Common myeloid progenitor, CD34-positive (primary cell): ENCODE measurements at places on chromosomes 3 and 15.

- DNase-seq, result no peak
Observed at GRCh38 chr3:170307671-170308405, 49.7 kb upstream of the SKIL start.

GRCh38 chr15:95988574-95988887, 342.0 kb upstream of the NR2F2 start:
- DNase-seq, result peak; percentile 17

DNA sequence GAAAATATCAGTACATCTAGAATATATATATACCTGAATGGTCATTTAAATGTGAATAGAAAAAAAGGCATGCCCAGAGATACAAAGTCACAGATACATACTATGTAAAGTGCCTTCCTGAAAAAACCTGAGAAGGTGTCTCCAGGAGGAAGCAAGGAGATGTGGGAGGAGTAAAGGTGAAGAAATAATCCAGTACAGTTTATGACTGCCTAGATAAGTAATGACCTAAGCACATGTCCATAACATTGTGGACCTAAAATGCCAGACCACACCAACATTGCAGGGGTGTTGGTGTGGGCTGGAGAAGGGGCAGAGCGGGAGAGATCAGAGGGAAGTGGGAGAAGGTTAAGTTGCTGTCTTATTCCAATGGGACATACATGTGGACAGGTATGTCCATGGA, 226.9 kb downstream of the ZNF621 start:
- DNase-seq, result no peak

DNA sequence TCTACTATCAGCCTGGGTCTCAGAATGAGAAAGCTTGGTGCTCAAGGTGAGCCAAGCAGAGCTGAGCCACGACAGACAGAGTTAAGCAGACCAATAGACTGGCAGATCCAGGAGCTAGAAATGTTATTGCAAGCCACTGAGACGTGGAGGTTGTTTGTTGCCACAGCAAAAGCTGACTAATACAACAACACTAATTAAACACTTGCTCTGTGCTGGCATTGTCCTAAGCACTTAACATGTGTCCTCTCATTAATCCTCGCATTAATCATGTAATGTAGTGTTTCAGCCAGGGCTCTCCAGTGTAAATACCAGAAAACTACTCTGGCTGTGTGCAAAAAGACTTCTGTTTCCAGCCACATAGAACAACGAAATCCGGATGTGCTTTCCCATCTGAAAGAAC, 11.6 kb upstream of the SPSB4 start:
- DNase-seq, result no peak

DNA sequence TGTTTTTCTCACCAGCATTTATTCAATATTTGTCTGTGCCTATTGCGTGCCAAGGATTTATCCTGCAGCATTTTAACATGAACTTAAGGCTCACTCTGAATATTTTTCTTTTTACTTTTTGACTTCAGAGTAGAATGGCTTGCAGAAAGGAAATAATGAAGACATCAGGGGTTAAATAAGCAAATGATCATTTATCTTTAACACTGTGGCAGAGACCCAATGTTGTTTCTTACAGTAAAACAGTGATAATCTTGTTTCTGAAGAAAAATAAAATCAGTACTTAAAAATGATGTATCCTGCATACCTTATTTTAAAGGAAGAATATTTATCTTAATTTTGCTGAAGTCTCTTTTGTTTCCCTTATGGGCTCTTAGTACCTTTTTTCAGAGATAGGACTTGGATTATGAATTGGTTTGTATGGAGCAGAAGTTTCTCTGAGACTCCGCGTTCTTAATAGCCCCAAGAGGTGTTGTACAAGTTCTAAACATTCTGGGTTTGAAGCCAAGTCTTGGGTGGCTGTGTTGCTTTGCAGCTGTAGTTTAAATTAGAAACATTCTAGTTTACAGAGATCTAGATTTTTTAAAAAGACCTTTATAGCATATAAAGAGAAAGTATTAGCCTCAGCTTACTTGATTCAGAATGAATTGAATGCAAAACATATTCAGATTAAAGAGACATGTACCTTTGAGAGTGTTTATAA, 40.5 kb downstream of the COL6A6 start:
- no peak for DNase-seq

GRCh38 chr3:102741694-102742093, 306.9 kb downstream of the ZPLD1 start:
- DNase-seq, result no peak

- DNase-seq, result no peak
Observed at GRCh38 chr3:15936312-15936711, 138.5 kb upstream of the ANKRD28 start.

GRCh38 chr3:39718674-39719595, 90.5 kb upstream of the MYRIP start:
- DNase-seq, result no peak

- no peak for DNase-seq
Observed at GRCh38 chr15:68387381-68388143, 44.4 kb downstream of the ITGA11 start.

DNA sequence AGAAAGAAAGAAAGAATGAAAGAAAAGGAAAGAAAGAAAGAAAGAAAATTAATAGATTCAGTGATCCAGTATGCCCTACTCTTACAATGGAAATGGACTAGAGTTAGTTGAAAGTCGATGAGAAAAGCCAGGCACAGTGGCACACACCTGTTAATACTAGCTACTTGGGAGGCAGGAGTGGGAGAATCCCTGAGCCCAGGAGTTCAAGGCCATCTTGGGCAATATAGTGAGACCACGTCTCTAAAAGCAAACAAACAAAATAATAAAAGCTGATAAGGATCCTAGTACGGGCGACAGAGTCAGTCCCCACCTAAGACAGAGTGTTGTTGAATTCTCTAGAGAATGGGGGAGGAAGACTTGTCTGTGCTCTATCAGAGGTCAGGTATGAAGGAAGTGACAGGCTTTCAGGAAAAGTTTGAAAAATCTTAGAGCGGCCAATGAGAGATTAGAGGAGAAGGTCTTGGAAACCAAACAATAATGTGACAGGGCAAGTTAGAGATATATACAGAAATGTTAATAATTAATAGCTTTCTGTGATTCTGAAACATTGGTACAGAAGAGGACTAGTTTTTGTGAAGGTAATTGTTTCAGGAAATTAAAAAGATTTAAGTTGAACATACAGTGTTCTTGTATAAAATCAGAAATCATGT, 117.9 kb upstream of the PTX3 start:
- no peak for DNase-seq

DNA sequence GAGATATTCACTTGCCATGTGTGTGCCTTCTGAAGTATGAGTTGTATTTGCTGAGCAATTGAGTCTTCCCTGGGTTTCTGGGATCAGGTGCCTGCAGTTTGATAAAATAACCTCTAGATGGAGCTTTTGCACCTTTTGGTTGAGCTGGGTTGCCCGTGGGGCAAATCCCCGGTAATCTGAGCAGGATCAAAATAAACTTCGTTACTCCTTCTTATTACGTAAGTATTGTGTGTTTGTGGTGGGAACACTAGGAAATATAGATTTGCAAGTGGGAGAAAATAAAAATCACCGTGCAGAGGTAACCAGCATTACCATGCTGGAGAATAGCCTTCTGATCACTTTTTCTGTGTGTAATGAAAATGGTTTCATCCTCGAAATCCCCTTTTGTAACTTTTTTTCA, 277.4 kb upstream of the NR2E3 start:
- no peak for DNase-seq

DNA sequence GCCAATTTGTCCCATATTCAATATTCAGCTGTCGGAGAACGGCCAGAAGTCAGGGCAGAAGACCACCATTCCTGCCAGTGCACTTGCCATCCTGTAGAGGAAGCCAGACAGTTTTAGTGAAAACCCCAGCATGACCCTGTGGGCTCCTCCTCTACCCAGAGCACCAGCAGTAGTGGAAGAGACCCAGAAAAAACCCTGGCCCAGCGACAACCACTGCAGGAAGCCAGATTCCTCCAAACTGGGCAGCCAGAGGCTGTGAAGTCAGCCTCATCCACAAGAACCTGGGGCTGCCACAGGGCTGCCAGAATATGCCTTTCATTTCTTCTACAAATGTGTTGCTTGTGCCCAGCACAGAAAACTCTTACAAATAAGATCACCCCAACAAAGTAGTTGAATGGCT, 67.3 kb downstream of the HMCES start:
- no peak for DNase-seq

DNA sequence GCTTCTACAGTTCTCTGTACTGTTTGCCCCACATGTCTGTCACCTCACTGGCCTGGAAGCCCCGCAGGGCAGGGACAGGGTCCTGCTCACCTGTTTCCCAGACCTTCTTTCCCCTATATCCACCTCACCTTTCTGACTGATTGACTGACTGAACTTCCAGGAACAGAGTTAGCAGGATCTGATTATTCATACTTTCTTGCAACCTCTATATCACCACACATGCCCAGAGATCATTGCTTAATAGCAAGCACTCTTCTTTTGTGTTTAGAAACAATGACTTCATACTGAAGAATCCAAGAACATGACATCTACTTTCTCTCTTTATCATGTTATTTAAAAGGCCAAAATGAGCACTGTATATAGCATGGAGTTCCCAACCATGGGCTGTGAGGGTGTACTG, 18.0 kb upstream of the CLEC3B start:
- DNase-seq, result no peak

- no peak for DNase-seq
Observed at GRCh38 chr15:89096664-89097063, 8.4 kb downstream of the ABHD2 start.

- no peak for DNase-seq
Observed at GRCh38 chr3:99442599-99442998, 195.8 kb upstream of the COL8A1 start.

- DNase-seq, result no peak
Observed at GRCh38 chr15:44482090-44482489, 54.7 kb downstream of the CTDSPL2 start.

DNA sequence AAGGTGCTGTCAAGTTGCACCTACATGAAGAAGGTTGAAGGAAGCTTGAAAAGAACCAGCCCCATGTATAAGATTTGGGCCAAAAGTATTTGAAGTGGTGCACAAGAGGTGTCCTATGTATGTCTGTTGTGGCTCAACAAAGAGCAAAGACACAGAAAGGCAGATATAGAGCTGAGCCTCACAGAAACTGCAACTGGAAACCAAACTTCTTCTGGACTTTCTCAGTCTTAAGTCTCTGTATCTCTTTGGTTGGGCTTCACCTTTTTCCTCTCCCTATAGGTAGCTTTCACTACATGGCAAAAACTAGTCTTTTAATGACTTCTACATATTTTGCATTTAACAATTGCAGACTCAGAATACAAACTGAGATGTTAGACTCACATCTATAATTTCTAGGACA, 8.8 kb upstream of the CMC1 start:
- no peak for DNase-seq

DNA sequence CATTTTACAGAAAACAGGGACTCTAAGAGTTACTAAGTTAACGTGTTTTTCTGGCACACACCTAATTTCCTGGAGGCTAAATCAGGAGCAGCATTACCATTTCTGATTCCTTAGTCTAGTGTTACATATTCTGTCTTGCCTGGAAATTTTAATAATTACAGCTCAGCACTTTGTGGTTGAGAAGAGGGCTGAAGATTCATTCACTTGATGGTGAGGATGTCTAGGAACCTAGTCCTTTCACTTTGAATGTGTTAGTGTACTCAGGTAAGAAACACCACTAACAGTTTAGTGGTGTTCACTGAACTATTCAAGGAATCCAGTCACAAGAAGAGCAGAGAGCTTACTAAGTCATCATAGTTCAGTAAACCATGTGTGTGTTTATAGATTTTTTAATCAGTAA, 102.8 kb downstream of the STT3B start:
- no peak for DNase-seq

DNA sequence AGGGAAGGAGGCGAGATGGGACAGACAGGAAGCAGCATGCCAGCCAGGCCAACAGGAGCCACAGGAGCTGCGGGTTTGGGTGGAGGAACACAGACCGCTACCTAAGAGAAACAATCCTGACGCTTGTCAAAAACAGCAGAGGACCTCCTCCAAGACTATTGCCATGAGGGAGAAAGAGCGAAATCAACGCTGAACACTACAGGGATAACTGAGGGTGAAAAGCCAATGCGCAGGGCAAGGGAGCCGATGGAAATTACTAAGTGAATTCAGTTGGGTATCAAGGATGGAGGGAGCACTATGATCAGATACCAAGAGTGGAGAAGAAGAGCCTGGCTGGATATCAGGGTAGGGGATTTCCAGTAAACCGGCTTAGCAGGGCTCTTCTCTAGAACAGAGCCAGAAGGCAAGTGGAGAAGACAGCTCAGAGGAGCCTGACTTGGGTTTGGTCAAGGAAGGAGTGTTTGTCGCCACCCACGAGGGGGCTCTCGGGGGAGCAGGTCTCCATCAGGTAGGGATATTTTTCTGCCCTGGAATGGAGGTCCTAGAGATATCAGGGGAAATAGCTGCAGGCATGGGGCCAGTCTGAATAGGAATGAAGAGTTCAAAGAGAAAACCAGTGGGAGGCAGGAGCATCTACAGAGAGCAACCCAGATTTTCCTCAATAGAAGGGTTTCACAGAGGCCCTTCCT, 48.4 kb downstream of the SLC41A3 start:
- no peak for DNase-seq

DNA sequence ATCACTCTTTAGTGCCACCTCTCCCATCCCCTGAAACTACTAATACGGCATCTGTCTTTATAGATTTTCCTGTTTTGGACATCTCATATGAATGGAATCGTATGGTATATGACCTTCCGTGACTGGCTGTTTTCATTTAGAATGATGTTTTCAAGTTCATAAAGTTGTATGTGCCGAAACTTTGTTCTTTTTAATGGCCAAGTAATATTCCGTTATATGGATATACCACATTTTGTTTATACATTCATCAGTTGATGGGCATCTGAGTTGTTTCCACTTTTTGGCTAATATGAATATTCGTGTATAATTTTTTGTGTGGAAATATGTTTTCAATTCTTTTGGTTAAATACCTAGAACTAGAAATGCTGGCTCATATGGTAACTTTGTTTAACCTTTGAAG, 49.5 kb downstream of the PIAS1 start:
- no peak for DNase-seq

DNA sequence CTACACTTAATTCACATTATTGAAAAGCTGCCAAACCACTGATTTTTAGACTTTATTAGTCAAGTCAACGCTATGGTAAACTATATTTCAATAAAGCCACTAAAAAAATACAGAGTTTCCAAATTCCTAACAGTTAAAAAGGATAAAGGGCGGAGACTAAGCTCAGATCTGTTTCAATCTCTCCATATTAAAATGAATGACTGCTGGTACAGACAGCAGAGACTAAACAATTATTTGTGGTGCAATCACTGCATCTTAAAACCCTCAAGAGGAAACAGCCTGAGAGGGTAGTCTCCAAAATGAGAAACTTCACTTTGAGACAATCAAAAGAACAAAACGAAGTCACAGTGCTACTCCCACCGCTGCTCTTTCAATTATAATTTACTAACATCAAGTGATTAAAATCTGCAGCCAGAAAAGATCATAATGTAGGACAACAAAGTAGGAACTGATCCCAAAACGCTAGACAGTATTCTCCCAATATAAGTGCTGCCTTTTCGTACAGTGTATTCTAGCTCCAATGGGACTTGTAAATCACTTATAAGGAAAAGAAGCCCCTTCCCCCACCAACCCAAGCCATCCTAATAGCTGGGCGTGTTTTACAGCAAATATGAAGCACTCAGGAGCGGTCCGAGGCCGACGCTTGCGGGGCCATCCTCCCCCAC, 1.2 kb downstream of the UBP1 start:
- no peak for DNase-seq

GRCh38 chr3:32296251-32297204, 58.0 kb downstream of the CMTM8 start:
- peak; percentile 61 for DNase-seq

GRCh38 chr3:183331498-183331897, 78.4 kb downstream of the B3GNT5 start:
- DNase-seq, result peak; percentile 35
